ENCODE measurements at places on chromosomes 11 and 22.

- DNase-seq = no peak
Measured at GRCh38 chr22:39960791-39961746, 872 bp downstream of the TMA7B start.

- DNase-seq = no peak
Measured at GRCh38 chr11:514606-515005, 7.6 kb upstream of the RNH1 start.

DNA sequence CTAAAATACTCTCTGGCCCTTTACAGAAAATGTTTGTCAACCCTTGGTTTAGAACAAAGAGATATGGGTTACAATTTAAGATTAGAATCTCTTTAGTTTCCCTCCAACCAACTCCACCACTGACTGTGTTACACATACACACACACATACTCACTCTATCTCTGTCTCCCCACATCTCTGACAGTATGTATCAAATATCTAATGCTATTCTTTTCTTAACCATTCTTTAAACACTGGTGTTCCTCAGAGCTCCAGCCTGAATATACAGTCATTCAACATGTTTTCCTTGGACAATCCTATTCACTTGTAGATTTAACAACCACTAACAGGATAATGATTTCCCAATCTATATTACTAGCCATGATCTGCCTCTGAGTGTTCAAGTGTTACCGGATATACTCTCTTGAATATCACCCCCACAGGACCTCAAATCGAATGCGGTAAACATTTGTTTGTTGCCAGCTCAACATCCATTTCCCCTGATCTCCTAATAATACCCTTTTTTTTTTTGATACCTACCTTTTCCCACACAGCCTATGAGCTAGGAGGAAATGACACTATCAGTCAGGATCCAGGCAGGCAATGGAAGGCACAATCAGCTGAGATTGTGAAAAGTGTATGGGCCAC, 6.1 kb downstream of the MPZL3 start:
- DNase-seq = no peak

DNA sequence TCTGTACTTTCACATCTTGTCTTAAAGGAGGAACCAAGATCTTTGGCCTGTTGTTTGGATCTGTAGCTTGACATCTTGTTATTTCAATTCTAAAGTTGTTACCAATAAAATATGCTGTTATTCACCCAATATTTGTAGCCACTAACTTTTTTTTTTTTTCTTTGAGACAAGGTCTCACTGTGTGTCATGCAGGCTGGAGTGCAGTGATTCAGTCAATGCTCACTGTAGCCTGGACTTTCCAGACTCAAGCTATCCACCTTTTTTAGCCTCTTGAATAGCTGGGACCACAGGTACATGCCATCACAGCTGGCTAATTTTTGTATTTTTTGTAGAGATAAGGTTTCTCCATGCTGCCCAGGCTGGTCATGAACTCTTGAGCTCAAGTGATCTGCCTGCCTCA, 769.4 kb downstream of the DLG2 start:
- DNase-seq = no peak

GRCh38 chr22:22713416-22713815, 69.0 kb downstream of the GGTLC2 start:
- peak; percentile 12 for DNase-seq

DNA sequence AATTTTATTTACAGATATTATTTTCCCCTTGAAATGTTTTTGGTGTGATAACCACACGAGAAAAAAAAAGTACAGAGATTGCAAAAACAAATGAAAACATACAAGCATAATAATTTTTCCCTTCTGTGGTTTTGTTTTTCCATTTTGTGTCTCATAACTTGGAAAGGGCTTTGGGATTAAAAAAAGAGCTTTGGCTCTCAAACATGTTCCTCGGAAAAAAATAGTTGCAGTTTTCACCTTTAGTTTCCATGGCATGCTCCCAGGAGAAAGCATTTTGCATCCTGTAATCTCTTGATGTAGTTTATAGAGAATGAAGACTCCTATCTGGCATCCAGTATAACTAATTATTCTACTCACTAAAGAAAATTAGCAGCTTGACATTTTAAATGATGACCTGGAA, 362.1 kb upstream of the PDGFD start:
- DNase-seq = no peak

DNA sequence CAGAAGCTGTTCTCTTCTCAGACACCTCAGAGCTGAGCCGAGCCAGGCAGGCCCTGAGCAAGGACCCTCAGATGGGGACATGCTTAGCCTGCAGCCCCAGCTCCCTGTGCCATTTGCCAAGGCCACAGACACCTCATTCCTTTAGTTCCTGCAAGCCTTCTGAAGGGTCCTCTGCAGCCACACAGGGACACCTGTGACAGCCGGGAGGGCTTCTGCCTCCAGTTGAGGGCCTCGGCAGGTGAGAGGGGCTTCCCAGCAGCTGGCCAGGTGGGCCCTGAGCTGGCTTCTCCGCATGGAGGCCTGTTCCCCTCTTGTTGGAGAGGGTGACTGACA, 18.2 kb downstream of the INCENP start:
- no peak for DNase-seq

GRCh38 chr22:45480717-45481116, 22.0 kb upstream of the FBLN1 start:
- DNase-seq = no peak

DNA sequence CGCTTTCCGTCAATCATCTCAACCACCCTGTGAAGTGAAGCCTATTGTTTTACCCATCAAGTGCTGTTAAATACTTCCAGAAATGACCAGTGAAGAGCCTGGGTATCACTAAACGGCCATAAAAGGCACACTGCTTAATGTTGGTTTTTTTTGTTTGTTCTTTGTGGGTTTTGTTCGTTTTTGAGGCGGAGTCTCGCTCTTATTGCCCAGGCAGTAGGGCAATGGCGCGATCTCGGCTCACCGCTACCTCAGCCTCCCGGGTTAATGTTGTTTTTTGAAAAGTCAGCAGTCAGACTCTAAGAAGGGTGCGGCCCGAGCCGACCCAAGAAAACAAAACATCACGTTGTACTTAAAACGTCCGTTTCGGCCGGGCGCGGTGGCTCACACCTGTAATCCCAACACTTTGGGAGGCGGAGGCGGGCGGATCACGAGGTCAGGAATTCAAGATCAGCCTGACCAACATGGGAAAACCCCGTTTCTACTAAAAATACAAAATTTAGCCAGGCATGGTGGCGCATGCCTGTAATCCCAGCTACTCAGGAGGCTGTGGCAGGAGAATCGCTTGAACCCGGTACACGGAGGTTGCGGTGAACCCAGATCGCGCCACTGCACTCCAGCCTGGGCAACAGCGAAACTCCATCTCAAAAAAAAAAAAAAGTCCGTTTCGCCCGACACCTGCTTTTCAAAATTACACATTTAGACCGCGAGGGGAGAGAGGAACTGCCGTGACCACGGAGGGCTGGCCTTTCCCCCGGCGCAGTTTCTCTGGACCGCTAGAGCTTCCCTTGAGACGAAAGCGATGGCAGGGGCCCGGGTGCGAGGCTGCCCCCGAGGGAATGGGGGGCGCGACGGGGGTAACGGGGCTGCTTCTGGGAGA, 714 bp downstream of the CD59 start:
- DNase-seq = no peak
